MV-4-11 (cell line): ENCODE measurements at places on chromosomes 11 and 22.

- DNase-seq = no peak
These were observed 95.3 kb upstream of the OR9G4 start for GRCh38 chr11:56843816-56844215.

GRCh38 chr11:76248210-76248609, 41.9 kb upstream of the WNT11 start:
- no peak for DNase-seq

DNA sequence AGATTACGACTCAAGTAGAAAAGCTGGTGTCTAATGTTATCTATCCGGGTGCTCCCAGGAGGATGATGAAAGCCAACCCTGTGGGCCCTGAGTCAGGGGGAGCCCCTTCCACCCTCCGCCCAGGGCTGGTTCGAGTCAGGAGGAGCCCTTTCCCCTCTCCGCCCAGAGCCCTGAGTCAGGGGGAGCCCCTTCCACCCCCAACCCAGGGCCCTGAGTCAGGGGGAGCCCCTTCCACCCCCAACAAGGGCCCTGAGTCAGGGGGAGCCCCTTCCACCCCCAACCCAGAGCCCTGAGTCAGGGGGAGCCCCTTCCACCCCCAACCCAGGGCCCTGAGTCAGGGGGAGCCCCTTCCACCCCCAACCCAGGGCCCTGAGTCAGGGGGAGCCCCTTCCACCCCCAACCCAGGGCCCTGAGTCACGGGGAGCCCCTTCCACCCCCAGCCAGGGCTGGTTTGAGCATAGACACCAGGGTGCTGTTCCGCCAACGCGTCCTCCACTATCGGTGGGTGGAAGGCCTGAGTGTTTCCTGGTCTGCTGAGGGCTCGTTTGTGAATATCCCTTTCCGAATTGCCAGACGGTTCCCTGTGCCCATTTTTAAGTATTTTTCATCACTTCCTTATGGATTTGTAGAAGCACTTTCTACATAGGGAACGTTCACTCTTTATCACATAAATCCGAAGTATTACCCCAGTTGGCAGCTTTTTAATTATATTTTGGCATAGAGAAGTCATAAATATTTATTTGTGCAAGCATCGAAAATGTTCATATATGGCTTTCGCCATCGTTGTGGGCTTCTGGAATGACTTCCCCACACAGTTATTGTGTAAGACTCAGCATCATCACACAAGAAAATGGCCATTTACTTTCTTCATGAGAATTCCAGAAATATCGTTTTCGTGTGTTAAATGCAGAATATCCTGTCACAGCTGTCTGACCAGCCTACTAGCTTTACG, 380.6 kb downstream of the BRD1 start:
- peak; percentile 72 for DNase-seq

DNA sequence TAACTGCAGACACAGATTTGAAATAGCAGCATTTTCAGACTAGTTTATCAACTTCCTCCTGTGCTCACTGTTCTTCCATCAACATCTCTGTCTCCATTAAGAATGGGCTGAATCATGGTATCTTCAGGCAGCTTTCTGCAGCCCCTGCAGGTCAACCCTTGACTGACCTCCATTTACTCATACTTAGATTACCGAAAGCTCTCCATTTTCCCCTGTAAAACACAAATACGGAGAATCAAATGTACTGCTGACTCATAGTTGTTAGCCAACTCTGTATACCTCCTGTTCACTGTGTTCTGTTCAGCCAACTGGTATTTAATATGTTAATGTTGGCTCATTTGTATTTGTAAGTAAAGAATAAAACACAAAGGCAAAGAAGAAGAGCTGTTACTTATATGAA, 364.0 kb downstream of the CASP12 start:
- DNase-seq = peak; percentile 66

GRCh38 chr22:29308148-29308790, 1.8 kb downstream of the GAS2L1 start:
- no peak for DNase-seq

DNA sequence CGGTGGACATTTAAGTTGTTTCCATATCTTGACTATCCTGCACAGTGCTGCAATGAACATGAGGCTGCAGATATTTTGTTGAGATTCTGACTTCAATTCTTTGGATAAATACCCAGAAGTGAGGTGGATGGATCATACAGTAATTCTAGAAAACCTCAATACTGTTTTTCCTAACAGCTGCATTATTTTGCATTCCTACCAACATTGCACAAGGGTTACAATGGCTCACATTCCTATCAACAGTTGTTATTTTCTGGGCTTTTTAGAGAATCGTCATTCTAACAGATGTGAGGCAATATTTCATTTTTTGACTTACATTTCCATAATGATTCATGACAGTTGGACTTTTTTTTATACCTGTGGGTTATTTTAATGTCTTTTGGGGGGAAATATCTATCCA, 716.9 kb upstream of the ANO3 start:
- no peak for DNase-seq

DNA sequence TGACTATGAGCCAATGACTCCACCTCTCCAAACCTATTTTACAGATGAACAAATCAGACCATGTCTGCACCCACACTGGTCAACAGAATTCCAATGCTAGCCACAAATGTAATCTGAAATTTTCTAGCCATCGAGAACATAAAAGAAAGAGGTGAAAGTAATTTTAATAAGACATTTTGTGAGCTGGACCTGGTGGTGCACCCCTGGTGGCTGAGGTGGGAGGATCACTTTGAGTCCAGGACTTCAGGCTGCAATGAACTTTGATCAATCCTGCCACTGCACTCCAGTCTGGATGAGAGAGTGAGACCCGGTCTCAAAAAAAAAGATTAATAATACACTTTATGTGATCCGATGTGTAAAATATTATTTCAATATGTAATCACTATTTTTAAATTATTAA, 9.4 kb upstream of the RNF185 start:
- no peak for DNase-seq
